ENCODE measurements at places on chromosomes 7 and 10.

- no peak for DNase-seq
Observed at GRCh38 chr7:43726466-43726865, 2.9 kb downstream of the COA1 start.

DNA sequence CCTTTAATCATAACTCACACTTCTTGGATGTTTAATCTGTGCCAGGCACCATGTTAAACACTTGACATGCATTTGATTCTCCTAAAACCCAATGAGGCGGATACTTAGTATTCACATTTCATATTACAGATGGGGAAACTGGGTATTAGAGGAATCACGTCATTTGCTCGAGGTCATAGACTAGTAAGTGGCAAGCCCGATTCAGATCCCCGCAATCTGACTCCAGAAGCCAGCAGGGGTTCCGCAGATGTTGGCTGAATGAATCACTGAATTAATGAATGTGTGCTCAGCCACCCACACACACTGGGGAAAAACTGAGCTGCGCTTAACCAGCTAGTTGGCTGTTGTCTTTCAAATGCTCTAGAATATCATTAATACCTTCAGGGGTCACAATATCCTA is 22.5 kb upstream of the ENO4 start:
- DNase-seq = no peak

GRCh38 chr10:123323884-123324283 is 169.7 kb downstream of the BUB3 start:
- DNase-seq = no peak

DNA sequence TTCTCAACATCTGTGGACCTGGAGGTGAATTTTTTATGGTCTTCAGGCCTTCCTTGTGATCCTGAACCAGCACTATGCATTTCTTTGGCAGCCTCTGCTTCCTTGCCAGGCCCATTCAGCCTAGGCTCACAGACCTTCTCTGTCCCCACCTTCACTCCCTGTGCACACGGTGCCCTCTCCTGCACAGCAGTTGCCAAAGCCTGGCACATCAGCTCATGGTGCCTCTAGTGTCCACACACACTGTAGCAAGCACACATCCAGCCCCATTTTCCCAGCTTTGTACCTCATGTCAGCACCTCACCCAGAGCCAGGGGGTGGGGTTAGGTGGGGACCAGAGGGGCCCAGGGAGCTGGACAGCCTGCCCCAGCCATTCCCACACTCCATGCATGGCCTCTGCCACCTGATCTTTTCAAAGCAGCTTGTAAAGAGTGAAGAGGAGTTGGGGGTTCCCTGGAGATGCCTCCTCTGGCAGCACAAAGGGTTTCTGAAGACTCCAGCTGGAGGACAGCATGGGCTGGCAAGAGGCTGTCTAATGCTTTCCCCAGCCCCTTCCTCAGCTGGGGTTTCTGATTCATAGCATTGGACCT is 57.9 kb upstream of the TMEM72 start:
- DNase-seq = peak; percentile 47

DNA sequence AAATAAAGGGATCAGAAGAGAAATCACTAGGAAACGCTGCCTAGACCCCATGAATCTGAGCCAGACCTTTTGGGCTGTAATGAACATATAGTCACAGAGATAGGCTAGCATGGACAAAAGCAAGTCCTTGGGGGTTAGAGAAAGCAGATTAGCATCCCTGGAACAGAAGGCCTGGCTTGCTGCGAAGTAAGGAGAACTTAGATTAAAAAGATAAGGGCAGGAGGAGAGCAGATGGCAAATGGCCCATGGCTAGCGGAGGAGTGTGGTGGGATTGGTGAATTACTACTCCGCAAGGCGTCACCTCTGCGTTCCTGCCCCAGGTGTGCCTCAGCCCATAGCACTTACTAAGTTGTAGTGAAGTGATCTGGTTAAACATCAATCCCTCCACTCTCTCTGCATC is 92.3 kb upstream of the ZNF438 start:
- DNase-seq = no peak

DNA sequence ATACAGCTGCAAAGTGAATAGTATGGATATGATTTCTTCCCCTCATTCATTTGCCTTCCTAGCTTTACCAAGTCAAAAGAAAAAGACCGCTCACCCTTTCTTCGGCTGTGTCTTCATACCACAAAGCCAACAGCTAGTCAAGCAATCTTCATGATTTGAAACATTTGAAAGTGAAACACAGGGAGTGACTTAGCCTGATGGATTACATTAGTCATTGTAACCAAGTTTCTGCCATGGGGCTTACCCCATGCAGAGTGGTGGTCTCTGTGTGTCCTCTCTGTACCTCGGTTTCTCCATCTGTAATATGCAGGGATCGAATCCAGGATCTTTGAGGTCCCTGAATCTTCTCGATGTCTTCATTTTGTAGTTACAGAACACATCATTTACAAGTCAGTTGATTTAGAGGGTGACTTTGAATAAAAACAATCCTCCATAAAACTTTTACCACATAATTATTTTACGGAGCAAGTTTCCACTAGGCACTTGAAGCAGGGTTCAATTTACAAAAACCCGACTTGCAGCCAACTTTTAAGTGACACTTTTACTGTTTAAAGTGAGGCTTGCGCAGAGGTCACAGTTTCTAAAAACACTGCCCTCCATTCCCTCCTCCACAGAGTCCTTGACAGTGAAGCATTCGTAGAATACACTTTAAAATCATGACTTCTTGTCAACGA is 2.2 kb upstream of the LGI1 start:
- no peak for DNase-seq

DNA sequence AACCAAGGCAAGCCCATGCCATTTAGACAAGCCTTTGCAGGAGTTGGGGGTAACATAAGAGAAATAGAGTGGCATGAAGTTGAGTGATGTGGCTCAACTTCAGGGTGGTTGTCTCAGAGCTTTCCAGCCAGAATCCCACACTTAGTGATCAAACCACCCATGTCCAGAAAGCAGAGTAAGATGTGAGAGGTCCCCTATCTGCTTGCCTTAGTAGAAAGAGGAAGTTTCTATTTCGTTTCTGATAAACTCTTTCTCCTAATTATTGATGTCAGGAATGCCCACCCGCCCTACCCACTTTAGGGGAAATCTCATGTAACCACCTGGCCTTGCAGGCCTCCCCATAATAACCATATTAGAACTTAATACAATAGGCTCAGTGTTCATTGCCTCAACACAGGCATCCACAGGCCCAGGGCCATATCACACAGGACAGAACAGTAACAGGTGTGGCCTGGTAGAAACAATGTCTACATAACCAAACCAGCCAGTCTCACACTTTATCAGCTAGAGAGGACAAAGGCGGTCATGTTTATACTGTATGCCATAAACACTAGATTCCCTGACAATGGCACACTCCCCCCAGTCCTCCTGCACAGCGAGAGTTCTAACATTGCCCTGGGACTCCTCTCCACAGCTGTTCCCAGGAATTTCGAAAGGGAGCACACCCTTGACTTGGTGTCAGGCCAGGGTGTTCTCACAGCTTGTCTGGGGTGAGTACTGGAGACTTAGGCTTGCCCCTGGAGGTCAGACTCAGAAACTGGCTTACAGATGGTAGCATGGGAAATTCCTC is 364.4 kb downstream of the CXCL12 start:
- no peak for DNase-seq

- DNase-seq = peak; percentile 71
Observed at GRCh38 chr7:101017064-101017777, 2.7 kb upstream of the MUC17 start.

- no peak for DNase-seq
Observed at GRCh38 chr7:129021656-129022055, 33.3 kb downstream of the TNPO3 start.

DNA sequence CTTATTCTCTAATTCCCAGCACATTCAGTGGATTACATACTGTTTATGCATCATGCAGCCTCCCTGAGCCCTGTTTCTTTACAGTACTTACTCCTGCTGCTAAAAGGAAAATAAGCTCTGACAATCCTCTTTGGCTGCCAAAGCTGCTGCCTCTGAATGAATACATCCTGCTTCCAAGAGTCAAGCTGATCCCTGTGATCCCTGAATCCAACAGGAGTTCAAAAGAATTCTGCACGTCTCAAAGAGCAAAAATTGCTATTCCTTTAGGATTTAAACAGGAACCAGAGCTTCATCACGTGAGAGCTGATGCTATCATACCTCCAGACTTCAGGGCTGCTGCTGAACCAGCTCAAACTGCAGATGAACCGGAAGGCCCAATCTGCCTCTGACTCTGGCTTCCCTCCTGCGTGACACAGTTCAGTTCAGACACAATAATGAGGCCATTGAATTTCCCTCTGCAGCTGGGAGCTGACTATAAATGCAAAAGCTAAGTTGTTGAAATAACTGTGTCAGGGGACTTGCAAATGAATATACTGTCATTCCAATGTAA is 851.0 kb upstream of the PHF14 start:
- no peak for DNase-seq

GRCh38 chr7:105866102-105866801 is 10.1 kb downstream of the ATXN7L1 start:
- DNase-seq = no peak

DNA sequence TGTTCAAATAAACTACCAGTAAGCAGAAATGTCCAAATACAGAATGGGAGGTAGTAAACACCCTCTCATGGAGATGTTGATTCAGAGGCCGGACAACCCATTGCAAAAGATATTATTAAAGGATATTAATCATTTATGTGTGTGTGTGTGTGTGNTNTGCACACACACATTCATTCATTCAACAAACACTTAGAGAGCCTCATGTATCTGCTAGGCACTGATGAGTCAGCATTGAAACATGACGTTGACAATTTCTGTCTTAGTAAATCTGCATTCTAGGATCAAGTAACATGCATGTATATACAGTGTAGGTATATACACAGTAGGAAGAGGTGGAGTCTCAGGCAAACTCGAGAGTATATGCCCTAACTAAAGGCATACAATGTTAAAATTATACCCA is 187.0 kb downstream of the ZNF365 start:
- no peak for DNase-seq

DNA sequence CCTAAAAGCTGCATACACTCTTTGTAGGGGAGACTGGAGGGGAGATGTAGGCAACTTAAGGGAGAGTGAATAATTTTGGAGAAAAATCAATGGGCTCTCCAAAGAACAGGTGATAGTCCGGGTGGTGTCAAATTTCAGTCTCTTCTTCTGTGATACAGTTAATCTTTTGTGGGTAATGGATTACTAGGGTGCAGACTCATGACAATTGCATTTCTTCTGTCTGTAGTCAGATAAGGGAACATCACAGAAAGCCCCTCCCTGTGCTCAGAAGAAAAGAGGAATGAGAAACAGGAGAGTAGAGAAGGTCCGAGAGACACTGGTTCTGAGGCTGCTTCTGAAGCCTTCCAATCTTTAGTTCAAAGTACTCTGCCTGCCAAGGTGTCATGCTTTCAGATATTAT is 1140.7 kb upstream of the LRRN3 start:
- DNase-seq = no peak

DNA sequence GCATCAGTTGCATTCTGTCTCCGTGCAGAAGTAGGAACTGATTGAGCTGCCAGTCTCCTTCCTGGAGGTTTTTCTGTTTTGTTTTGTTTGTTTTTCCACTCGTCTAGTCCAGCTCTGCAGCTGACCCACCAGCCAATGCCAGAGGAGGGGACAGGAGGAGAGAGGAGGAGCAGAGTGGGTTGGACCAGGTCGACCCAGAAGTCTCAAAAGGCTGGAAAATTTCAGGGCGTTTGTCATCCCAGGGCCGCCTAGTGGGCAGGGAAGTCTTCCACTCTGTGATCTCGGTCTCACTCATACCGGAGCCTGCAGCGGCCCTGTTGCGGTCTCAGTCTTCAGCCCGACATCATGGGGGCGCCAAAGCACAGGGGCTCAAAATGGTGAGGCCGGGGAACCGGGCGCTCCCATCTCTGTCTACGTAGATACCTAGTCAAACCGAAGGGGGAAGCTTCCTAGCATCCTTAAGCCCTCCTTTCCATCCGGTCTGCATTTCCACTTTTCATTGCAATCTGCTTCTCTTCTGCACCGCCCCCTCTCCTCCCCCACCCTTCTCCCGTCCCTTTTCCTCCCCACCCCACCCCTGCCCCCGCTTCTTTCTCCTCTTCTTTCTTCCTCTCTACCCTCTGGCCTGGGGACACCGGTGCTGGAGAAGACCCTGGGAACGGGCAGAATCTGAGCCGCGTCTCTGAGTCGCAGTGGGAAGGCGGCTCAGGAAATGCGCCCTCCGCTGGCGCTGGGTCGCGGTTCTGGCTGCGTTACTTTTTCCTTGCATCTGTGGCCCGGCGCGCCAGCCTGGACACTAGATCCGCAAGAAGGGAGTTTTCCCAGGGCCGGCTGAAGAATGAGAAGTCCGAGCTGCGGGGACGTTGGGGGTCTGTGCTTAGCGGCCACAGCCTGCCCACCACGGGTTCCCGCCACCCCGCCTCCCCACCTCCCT is 16.2 kb upstream of the PAX2 start:
- DNase-seq = peak; percentile 22

DNA sequence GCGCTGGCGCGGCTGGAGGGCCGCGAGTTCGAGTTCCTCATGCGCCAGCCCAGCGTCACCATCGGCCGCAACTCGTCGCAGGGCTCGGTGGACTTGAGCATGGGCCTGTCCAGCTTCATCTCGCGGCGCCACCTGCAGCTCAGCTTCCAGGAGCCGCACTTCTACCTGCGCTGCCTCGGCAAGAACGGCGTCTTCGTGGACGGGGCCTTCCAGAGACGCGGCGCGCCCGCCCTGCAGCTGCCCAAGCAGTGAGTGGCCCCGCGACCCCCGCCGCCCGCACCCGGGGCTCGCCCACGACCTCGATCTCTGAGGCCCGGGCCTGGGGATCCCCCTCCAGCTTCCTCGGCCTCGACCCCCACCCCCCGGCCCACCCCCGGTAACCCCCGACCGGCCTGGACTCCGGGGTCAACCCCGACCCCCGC is 537 bp downstream of the FOXK1 start:
- no peak for DNase-seq

DNA sequence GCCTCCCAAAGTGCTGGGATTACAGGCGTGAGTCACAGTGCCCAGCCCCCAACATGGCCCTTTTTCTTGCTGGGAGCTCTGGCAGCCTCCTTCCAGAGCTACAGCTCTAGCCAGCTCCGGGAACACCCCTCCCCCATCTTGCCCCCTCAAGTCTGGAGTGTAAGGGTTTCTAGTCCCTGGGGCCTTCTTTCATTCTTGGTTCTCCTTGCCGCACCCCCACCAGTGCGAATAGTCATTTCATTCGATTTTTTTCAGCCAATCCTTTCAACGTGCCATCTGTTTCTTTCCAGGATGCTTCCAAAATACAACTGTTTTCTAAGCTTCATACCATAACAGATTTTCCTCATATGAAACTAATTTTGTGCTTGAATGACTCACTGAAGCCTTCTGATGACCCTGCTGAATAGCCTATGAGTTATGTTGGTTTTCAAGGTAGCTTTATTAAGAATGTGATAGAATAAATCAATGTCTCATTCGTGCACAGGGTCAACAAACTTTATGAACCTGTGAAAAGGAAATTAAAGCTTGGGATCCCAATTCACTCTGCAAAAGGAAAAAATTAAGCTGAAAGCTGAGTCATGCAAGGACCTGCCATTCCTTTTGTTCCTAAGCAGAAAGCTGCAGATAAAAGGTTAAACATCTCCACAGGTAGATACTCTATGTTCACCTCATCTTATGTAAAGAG is 38.6 kb downstream of the CDC14C start:
- DNase-seq = no peak

DNA sequence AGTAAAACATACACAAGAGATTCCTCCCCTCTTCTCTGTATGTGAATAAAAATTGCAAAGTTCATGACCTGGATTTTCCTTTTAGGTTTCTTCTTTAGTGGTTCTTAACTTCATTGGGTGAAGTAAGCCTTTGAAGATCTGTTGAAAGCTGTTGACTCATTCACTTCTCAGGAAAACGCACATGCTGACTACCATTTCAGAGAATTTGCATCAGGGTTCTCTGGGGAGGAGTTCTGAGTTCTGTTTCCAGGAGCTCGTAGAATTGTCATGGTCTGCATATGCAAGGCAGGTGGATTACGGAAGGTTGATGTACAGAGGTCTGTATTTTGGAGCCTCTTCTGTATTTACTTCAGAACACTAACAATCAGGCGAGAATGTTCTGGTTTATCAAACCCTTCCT is 962 bp upstream of the SLC26A4 start:
- DNase-seq = peak; percentile 81
